ENCODE measurements at places on chromosomes 2 and 18. TPM values are rescaled to one million over a fixed set of nuclear protein-coding genes. Genes with fewer than 3 reads are reported as not detected.

DNA sequence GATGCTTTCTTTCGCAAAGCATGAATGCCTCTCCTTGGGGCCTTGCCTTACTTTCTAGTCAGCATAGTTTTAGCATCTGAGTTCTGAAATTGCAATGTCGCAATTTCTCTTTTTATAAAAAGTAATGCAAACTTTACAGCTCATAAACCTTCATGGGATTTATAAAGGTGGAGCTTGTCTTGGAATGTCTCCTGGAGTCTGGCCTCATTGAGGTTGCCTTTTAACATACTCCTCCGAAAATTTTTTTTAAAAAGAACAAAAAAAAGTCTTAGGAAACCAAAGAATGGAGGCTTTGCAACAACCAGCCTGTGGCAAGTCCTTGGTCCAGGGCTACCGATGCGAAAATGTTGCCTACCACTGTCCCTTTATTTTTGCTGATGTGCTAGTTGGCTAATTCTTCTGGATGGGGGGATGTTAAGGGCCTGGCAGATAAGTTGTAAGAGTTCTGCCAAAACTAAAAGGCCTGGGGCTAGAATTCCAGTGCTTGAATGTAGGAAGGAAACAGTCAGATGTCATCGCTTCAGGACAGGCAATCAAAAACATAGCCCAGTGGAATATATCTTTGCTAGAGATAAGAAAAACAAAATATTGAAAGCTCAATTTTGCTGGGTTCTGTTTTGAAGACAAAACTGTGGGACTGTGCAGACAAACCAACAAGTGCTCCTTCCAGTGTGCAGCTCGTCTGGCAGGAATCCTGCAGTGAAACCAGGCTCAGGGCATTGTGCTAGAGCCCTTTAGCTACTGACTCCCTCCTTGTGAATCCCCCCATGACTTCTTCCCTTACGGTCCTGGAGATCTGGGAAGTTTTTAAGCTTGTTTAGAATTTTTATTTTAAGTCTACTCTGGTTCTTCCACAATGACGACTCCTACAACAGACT lies 213.0 kb downstream of the PIEZO2 start:
- H3K27me3 ChIP-seq = no peaks in the 10 kb centered on the region
- no peak overlapping the region for H3K4me3 ChIP-seq
- no peak for DNase-seq
- H3K27ac ChIP-seq = no peak overlapping the region
- no peaks in the 10 kb centered on the region for H3K36me3 ChIP-seq

GRCh38 chr18:36499938-36500337 lies 202.4 kb downstream of the FHOD3 start:
- H3K4me3 ChIP-seq = no peak overlapping the region
- H3K36me3 ChIP-seq = no peaks in the 10 kb centered on the region
- H3K27me3 ChIP-seq = no peaks in the 10 kb centered on the region
- DNase-seq = no peak
- no peak overlapping the region for H3K27ac ChIP-seq
- H3K4me1 ChIP-seq = no peaks in the 10 kb centered on the region

DNA sequence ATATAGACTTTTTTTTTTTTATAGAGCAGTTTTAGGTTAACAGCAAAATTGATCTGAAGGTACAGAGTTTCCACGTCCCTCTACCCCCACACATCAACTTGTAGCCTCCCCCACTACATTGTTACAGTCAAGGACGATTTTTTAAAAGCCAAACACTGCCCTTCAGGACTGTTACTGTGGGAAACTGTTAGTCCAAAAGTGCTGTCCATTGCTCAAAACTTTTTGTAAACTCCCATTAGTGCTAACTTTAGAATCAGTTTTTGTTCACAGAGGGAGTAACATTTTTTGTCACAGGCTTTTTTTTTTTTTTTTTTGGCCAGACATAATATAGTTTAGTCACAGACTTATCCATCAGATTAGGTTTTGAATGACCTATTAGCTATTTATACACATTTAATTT lies 24.1 kb downstream of the ELP2 start:
- no peaks in the 10 kb centered on the region for H3K36me3 ChIP-seq
- H3K4me1 ChIP-seq = no peaks in the 10 kb centered on the region
- no peaks in the 10 kb centered on the region for H3K27me3 ChIP-seq
- no peak overlapping the region for H3K4me3 ChIP-seq

DNA sequence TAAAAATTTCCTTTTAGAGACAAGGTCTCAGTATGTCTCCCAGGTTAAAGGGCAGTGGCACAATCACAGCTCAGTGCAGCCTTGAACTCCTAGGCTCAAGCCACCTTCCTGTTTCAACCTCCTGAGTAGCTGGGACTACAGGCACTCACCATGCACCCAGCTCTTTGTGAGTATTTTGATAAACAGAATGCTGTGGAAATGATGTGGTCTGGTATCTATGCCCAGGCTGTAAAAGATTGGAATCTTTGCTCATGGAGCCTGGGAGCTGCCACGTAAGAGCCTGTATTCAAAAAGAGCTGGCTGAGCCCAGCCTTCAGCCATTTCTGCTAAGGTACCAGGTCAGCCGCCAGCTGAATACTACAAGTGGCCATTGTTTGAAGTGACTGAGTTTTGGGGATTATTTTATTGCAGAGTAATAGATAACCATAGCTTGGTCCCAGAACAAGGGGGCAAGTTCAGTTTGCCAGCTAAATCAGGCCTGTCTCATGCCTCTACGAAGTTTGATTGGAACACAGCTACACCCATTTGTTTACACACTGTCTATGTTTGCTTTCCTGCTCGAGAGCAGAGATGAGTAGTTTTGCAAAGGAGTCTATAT lies 21.3 kb upstream of the ARL5A start:
- no peak overlapping the region for H3K4me3 ChIP-seq
- no peaks in the 10 kb centered on the region for H3K27me3 ChIP-seq
- no peak overlapping the region for H3K27ac ChIP-seq
- no peak for DNase-seq

GRCh38 chr2:210442878-210443277 lies 33.7 kb downstream of the LANCL1 start:
- DNase-seq = no peak
- no peaks in the 10 kb centered on the region for H3K36me3 ChIP-seq
- H3K27ac ChIP-seq = no peak overlapping the region
- H3K27me3 ChIP-seq = no peaks in the 10 kb centered on the region
- H3K4me1 ChIP-seq = peaks cover 11% of the 10 kb centered on the region
- H3K4me3 ChIP-seq = no peak overlapping the region

DNA sequence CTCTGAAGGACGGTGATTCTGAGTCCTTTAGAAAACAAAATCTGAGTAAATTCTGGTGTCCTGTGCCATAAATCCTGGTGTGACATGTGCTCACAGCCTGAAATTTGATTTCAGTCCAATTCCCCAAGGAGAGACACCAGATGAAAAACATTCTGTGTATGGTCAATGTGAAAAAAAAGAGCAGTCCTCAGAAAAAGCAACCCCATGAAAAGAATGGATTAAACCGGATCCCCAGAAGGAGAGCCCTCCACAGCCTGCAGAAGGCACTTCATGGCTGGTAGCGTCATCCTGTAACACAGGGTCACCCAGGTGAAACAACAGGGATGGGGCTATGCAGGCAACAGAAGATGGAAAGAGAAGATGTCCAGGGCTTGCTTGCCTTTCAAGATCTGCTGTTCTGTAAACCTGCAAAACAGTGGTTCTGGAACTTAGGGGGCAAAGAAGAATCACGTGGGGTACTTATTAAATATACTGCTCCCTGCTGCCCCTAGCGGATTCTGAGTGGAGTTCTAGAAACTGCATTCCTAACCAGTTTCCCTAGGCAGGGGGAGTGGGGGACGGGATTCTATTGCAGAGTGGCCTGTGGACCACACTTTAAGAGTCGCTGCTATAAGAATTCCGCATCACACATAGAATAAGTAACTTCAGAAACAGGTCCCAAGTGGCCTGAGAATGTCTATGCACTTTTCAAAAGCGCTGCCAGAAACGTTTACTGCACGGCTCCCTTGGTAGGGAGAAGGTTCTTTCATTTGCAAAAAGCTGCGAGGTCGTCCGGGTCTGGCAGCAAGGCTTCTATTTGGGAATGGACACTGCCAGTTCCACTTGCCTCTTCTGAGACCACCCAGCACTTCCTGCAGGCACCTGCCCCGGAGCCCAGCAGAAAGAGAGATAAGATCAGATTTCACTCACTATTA lies 118.9 kb upstream of the ARL5A start:
- no peaks in the 10 kb centered on the region for H3K36me3 ChIP-seq
- no peak for DNase-seq
- H3K4me1 ChIP-seq = peaks cover 4% of the 10 kb centered on the region
- H3K27me3 ChIP-seq = no peaks in the 10 kb centered on the region
- H3K27ac ChIP-seq = peak overlapping the region; percentile 3

Gene FAM161A
- 3.7 TPM for total RNA-seq

Gene FBXO48
- 1.5 TPM for total RNA-seq

DNA sequence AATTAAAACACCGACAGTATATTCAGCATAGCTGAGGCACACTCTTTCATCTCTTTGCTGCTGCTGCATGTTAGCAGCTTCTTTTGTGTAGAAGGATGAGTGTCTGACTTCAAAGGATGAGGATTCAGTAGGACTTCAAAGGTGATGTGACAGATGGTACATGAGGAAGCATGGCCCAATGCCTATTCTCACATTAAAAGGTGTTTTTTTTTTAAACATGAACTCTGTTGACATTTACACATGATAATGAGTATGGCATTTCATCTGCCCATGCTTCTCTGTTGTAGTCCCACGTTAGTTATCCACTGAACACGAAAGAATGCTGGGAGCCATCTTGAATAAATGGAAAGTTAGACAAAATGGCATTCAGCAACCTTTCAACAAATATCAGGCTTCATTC lies 1950.8 kb upstream of the PIK3C3 start:
- H3K27me3 ChIP-seq = no peaks in the 10 kb centered on the region
- H3K36me3 ChIP-seq = no peaks in the 10 kb centered on the region
- no peaks in the 10 kb centered on the region for H3K4me1 ChIP-seq
- no peak for DNase-seq
- no peak overlapping the region for H3K27ac ChIP-seq
- H3K4me3 ChIP-seq = no peak overlapping the region

- H3K4me1 ChIP-seq = peaks cover 18% of the 10 kb centered on the region
- no peak for DNase-seq
- H3K4me3 ChIP-seq = no peak overlapping the region
- no peaks in the 10 kb centered on the region for H3K27me3 ChIP-seq
- H3K27ac ChIP-seq = peak overlapping the region; percentile 18
- no peaks in the 10 kb centered on the region for H3K36me3 ChIP-seq
These were observed 38.8 kb downstream of the GCG start for GRCh38 chr2:162113088-162113775.

- peaks cover 14% of the 10 kb centered on the region for H3K4me1 ChIP-seq
- no peak for DNase-seq
- no peaks in the 10 kb centered on the region for H3K36me3 ChIP-seq
- peak overlapping the region; percentile 55 for H3K27ac ChIP-seq
These were observed 210.1 kb downstream of the NDUFA10 start for GRCh38 chr2:239814861-239815601.

DNA sequence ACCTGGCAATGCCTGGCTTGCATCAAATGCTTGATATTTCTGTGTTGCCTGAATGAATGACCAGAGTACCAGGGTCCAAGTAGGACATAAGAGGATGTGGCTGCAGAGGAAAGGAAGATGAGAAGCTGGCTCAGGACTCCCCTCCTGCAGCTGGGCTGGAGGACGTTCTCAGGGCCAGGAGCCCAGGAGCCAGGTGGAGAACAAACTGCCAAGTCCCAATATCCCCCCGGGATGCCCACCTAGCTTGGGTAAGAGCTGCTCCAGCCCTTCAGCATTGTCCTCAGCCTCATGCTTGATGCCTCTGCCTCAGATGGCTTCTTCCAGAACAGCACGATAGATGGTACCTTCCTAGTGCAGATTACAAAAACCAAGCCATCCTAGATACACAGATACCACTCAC lies 8.6 kb upstream of the ATP6V1B1 start:
- no peaks in the 10 kb centered on the region for H3K36me3 ChIP-seq
- H3K4me1 ChIP-seq = no peaks in the 10 kb centered on the region
- H3K27ac ChIP-seq = no peak overlapping the region
- no peak overlapping the region for H3K4me3 ChIP-seq
- no peak for DNase-seq
- H3K27me3 ChIP-seq = no peaks in the 10 kb centered on the region

Data from left lung (tissue), 14 donors.